ENCODE measurements at places on chromosomes 12 and 14. TPM values are rescaled to one million over a fixed set of nuclear protein-coding genes. Genes with fewer than 3 reads are reported as not detected.

DNA sequence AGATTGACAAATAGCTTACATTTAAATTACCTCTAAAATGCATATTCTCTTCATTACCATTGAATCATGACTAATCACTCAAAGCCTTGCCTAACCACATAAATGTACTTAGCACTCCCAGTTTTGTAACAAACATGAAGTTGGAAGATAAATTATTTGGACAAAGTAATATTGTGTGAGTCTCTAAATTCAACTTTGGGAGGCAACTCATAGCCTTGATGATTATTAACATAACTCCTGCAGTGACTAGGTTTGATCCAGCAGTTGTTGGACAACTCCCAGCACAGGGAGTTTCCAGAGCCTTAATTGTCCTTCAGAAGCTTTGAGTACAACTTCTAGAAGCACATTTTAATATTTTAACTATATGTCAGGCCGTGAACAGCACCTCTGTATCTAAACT is 153.4 kb upstream of the PDZRN4 start:
- no peak for DNase-seq

- no peak for DNase-seq
Measured at GRCh38 chr14:52080158-52080800, 11.4 kb upstream of the NID2 start.

DNA sequence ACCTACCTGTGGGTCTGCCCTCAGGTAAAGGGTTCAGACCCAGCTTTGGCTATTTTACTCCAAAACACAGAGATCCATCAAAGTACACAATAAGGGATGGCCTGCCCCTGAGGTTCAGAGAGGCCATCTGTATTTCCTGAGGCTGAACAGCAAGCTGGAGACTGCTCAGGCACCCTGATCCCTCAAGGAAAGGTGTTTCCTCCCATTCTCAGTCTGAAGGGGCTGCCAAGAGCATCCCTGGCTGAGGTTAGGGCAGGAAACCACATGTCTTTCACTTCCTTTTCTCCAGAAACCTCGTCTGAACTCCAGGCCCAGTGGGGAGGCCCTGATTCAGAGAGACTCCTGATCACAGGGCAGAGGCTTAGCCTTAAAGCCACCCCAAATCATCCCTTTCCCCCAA is 1.5 kb downstream of the RILPL1 start:
- DNase-seq = no peak

DNA sequence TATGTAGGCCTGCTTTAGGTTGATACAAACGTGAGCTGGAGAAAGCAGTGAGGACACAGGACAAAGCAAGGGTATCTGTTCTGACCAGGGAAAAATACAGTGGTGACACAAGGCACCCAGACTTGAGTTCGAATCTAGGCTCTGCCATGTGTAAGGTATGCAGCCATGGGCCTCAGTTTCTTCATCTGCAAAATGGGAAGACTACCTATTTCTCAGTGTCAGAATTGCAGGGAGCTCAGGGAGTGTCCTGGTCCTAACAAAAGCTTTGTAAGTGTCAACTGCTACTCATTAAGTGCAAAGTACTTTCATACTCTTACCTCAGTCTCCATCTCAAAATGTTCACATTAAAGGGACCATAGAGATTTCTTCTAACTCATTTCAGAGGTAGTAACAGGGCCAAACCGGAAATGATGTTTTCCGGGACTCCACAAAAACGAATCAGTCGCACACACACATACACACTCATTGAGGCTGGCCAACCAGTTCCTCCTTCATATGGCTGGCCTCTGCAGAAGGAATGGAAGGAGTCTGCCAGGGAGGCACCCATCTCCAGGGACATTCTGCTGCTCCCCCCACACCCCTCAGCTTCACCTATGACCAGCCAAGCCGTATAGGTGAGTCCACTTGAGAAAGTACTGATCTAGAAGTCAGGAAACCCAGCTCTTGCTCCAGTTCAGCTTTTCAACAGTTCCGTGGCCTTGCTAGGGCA is 7.8 kb downstream of the CTDSP2 start:
- no peak for DNase-seq

DNA sequence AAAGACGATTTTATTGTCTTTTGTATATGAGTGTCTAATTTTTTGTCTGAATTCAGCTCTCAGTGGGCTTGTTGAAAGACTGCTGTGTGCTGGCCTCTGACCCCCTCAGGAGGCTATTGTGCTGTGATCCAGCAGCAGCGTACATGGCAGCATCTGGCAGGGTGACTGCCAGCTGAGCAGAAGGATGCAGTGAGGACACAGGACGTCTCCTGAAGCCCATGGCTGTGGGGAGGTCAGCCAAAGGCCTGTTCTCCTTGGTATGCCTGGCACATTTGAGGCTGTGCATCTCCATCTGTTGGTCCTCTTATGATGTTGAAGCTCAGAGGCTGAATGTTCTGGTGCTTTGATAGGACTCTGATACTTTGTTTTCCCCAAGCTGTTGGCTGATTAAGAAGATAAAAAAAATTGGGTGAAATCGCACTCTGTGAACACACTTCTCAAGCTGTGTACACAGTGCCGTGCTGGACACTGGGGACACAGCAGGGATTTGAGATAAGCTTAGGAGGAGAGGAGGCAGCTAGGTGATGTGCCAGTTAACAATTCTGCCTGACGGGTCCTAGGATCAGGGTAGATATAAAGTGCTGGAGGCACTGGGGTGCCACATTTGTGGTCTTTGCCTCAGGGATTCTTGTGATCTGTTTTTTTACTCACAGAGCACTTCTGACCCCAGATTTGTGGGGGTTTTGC is 37.5 kb downstream of the EID3 start:
- DNase-seq = no peak

DNA sequence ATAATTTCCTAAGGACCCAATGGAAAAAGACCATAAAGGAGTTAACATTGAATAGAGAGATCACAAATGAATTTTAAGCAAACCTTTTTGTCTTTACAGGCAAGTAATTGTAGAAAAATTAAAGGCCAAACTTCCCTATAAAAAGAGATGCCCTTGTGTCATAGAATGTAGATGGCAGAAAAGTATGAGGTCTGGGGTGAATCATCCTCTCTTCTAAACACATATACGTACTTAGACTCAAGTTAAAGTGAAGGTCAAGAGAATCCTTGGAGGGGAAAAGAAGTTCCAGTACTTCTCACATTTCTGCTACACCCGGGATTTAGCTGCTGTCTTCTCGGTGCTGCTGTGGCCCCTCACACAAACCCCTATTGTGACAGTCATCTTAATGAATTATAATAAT is 116.2 kb upstream of the ARID2 start:
- no peak for DNase-seq

GRCh38 chr12:4830556-4831210 is 79.0 kb upstream of the KCNA1 start:
- no peak for DNase-seq

DNA sequence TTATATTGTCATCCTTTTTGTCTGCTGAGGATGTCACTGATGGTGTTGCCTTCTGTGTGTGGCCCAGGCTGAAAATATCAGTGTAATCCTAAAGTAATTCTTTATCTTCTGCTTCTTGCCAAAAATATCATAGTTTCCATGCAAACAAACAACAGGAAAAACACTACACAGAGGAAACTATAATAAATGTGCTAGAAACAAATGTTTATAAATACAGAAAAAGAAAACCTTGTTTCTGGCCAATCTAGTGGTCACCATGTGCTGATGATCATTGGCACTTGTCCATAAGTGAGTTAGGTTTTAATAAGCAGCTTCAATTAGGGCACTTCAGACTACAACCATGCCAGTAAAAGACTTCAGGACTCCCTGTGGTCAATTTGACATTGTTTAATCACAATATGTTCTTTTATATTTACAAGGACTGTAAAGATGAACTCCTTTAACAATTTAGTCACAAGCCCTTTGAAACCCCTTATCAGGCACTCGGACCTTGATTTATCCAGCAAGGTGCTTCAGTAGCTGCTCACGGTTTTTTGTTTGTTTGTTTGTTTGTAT is 124.8 kb downstream of the TMTC3 start:
- DNase-seq = no peak

DNA sequence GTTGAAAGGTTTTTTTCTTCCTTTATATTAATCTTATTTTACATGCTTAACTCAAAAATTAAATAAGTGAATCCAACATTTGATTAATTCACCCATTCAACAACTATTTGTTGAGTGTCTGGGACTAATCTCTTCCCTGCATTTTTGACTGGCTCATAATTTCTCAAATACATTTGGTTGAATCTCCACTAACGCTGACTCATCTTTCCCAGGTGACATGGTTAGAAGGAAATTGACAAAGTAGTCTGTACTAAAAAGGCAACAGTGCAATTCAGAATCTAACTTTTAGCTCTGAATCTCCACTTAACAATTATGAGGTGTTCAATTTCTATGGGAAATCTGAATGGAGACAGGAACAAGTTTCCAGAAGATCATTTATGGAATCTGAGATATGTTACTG is 88.9 kb downstream of the LIN7A start:
- DNase-seq = no peak

GRCh38 chr14:97782871-97783414 is 985.8 kb downstream of the VRK1 start:
- DNase-seq = no peak

The JDP2 gene
- 3.0 TPM for total RNA-seq

The SLC6A13 gene
- 0.69 TPM for total RNA-seq

The DAO gene
- not detected for total RNA-seq

Measured in activated naive CD8-positive, alpha-beta T cell treated with anti-CD3 and anti-CD28 coated beads, Interleukin-2, amount 10 ng/mL, durations not matched to agents 7 days and 5 days (primary cell).